ENCODE measurements at places on chromosomes 2 and 18. TPM values are rescaled to one million over a fixed set of nuclear protein-coding genes. Genes with fewer than 3 reads are reported as not detected.

Gene CD226
- total RNA-seq: 74.8 TPM

Gene SLC35F6
- total RNA-seq: 32.0 TPM

Gene LRRTM4
- not detected for total RNA-seq

Gene CCDC102B
- 3.0 TPM for total RNA-seq

Gene ALPI
- not detected for total RNA-seq

Gene APCDD1
- total RNA-seq: not detected

Gene FAM237A
- total RNA-seq: not detected

Gene DSG1
- total RNA-seq: not detected

Gene EML6
- 0.22 TPM for total RNA-seq

- H3K27ac ChIP-seq: no peak overlapping the region
- no peaks in the 10 kb centered on the region for H3K27me3 ChIP-seq
Measured at GRCh38 chr2:39506215-39506614, 69.1 kb upstream of the MAP4K3 start.

GRCh38 chr2:98468621-98469236 is 24.1 kb downstream of the INPP4A start:
- peak overlapping the region; percentile 40 for H3K27ac ChIP-seq
- DNase-seq: peak; percentile 37
- no peak overlapping the region for H3K4me3 ChIP-seq
- no peaks in the 10 kb centered on the region for H3K27me3 ChIP-seq
- H3K4me1 ChIP-seq: peaks cover 95% of the 10 kb centered on the region

GRCh38 chr2:239152916-239153305 is 247.9 kb downstream of the HDAC4 start:
- H3K27me3 ChIP-seq: no peaks in the 10 kb centered on the region
- H3K36me3 ChIP-seq: peaks cover 67% of the 10 kb centered on the region
- no peak overlapping the region for H3K27ac ChIP-seq
- H3K4me3 ChIP-seq: no peak overlapping the region

DNA sequence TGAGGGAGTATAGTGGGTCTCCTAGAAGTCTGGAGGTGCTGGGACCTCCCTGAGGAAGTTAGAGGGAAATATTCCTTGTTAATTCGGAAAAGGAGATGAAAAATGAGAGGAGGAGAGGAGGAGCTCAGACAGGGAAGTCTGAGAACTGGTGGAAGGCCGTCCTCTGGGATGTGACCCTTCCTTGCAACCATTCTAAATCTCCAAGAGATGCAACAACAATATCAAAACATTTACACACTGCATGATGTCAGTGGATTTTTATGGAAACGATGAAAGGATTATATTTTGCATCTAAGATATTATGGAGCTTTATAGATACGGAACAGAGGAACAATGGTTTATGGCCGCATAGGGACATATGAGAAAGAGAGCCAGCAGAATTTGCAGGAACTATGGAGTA is 49.8 kb upstream of the COBLL1 start:
- no peaks in the 10 kb centered on the region for H3K36me3 ChIP-seq
- no peak overlapping the region for H3K4me3 ChIP-seq
- DNase-seq: no peak
- H3K27ac ChIP-seq: no peak overlapping the region
- no peaks in the 10 kb centered on the region for H3K27me3 ChIP-seq
- no peaks in the 10 kb centered on the region for H3K4me1 ChIP-seq

DNA sequence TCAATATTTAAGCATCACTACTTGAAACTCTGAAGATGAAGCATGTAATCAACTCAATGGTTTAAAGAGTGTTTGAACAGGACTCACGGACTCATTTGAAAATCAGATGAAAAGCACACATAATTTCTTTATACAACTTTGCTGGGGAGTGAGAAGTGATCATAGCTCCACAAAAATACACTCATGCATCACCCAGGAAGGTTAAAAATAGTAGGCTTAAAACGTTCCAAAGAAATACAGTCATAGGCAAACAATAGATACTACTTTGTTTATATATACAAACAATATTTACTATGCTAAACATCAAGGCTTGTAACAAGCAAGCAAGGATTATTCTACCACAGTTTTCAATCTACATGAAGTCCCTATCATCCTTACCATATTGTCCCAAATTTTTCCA is 11.6 kb downstream of the HNRNPLL start:
- no peaks in the 10 kb centered on the region for H3K27me3 ChIP-seq
- H3K36me3 ChIP-seq: peaks cover 40% of the 10 kb centered on the region
- no peak for DNase-seq
- H3K27ac ChIP-seq: no peak overlapping the region

DNA sequence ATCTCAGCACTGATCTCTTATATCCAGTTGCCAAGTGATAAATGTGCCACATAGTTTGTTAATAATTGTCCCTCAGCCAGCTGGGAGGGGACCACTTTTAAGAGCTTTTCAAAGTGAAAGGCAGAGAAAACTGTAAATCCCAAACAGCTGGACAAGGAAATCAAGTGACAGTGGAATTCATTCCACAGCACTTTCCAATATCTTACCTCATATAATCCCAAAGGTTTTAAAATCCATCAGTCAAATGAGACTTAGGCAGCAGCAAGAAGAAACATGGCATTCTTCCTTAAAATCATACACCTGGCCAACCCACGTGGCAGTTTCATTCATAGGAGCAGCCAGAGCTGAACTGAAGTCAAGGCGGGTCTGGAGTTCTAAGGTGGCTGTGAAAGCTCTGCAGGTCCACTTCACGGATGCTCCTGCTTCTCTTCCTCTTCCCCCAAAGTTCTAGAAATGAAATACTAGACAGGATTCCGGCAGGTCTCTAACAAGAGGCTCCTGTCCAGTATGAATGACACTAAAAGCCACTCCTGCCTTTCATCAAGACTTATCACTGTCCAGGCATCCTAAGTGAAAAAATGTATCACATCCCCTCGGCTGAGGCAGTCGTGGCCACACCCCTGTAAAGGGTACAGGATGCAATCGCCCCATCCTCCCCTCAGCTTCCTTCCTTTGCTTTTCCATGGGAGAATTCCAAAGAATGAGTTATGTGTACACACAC is 190.4 kb upstream of the STK17B start:
- DNase-seq: no peak
- H3K4me1 ChIP-seq: no peaks in the 10 kb centered on the region
- H3K27ac ChIP-seq: no peak overlapping the region
- no peak overlapping the region for H3K4me3 ChIP-seq
- H3K36me3 ChIP-seq: no peaks in the 10 kb centered on the region

- H3K27ac ChIP-seq: no peak overlapping the region
- no peak overlapping the region for H3K4me3 ChIP-seq
- H3K4me1 ChIP-seq: no peaks in the 10 kb centered on the region
- peaks cover 2% of the 10 kb centered on the region for H3K27me3 ChIP-seq
- no peak for DNase-seq
Measured at GRCh38 chr2:109635426-109636304, 21.5 kb downstream of the SOWAHC start.

GRCh38 chr18:63131106-63131958 is 188.2 kb downstream of the BCL2 start:
- peaks cover 26% of the 10 kb centered on the region for H3K4me1 ChIP-seq
- H3K27me3 ChIP-seq: no peaks in the 10 kb centered on the region
- no peak overlapping the region for H3K27ac ChIP-seq
- H3K4me3 ChIP-seq: no peak overlapping the region

DNA sequence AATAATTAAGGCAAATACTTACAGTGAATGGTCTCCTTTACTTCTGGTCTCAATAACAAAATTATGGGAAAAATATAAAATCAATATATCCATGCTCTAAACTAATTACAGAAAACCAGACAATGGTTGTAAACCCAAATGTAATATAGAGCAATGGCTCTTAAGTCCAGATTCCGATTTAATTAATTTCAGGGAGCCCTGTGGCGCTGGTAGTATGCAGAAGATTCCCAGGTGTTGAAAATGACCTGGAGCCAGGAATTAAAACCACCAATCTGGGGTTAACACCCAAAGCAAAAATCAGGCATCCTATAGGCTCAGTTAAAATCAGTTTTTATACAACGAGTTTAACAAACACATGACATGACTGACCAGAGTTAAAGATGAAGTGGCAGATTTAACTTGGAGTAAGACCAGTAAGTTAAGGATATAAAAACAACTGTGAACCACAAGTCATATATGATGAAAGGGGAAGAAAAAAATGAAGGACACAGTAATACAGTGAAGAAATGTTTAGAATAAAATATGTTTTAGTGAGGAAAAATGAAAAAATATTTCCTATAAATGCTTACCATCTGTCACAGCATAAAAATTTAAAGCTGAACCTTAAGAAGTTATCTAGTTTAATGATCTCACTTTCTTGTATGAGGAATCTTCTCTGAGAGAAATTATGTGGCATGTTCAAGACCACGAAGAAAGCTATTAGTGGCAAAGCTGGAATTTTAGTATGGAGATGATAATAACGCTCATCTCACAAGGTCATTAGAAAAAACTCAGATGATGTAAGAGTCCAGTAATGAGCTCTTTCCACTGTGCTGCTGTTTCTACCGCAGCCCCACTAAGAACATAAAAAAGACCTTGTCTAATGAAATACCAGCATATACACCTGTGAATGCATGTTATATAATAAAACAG is 45.8 kb upstream of the FLACC1 start:
- H3K36me3 ChIP-seq: peaks cover 28% of the 10 kb centered on the region
- H3K27me3 ChIP-seq: no peaks in the 10 kb centered on the region
- no peak for DNase-seq
- H3K4me3 ChIP-seq: no peak overlapping the region

DNA sequence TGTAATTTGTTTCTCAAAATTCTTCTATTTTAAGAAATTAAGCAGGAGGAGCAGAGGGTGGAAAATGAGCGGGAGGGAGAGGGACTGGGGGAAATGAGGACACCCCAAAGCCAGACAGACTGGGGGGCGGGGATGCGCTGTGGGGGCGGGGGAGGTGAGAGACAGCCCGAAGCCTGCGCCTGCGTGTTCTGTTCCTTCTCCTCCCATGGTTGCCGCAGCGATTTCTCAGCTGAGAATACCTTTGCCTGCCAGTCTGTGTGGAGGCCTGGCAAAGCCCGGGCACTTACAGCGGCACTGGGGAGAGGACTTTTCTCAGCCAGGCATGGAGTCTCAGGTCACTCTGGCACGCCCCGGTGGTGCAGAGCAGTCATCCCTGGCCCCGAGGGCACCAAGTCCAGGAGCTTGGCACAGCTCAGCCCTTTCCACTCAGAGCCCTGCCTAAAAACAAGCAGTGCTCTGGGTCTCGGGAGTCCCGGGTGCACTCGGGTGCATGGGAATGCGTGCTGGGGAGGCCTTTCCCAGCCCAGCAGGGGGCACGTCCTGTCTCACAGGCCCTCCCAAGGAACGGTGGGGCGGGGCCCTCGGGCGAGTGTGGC is 289.3 kb upstream of the HS6ST1 start:
- no peaks in the 10 kb centered on the region for H3K4me1 ChIP-seq
- no peaks in the 10 kb centered on the region for H3K27me3 ChIP-seq
- DNase-seq: no peak

DNA sequence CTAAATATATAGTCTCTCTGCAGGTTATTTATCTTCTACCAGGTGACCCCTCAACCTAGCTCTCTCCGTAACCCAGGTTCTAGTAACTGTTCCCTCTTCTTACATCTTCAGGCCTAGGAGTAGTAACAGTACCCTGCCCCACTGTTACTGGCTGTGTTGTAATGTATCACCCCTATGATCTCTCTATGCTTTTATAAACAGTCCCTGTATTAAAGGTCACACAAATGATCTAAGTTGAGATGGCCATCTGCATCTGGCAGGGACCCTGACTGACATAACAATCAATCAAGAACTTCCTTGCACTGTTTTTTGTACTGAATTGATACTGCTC is 219.7 kb upstream of the STK17B start:
- H3K36me3 ChIP-seq: no peaks in the 10 kb centered on the region
- H3K4me1 ChIP-seq: no peaks in the 10 kb centered on the region
- no peak overlapping the region for H3K4me3 ChIP-seq
- H3K27ac ChIP-seq: no peak overlapping the region
- no peak for DNase-seq

GRCh38 chr18:13019301-13019700 is 28.1 kb downstream of the CEP192 start:
- H3K36me3 ChIP-seq: peaks cover 75% of the 10 kb centered on the region
- no peak overlapping the region for H3K27ac ChIP-seq
- no peak overlapping the region for H3K4me3 ChIP-seq
- no peaks in the 10 kb centered on the region for H3K4me1 ChIP-seq

GRCh38 chr2:175709248-175709647 is 292.8 kb downstream of the LNPK start:
- no peak overlapping the region for H3K4me3 ChIP-seq
- no peaks in the 10 kb centered on the region for H3K4me1 ChIP-seq
- H3K27ac ChIP-seq: no peak overlapping the region
- H3K36me3 ChIP-seq: no peaks in the 10 kb centered on the region

- no peak overlapping the region for H3K4me3 ChIP-seq
- H3K27ac ChIP-seq: no peak overlapping the region
- DNase-seq: no peak
- no peaks in the 10 kb centered on the region for H3K4me1 ChIP-seq
- no peaks in the 10 kb centered on the region for H3K36me3 ChIP-seq
Measured at GRCh38 chr18:72652990-72653593, 109.0 kb upstream of the CBLN2 start.

DNA sequence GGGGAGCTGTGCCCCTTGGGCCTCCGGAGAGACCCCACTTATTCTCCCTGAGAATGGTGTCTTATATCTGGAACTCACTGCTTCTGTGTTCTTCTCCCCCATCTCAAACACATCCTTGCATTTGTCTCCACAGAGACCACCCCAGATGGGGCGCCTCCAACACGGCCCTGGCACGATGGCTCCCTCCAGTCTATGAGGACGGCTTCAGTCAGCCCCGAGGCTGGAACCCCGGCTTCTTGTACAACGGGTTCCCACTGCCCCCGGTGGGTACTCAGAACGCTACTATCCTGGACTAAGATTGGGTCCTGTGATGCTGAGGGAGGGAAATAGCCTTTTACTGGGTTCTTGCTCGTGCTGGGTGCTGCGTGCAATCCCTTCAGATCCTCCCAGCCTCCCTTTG is 40.3 kb downstream of the TPO start:
- H3K27ac ChIP-seq: no peak overlapping the region
- no peaks in the 10 kb centered on the region for H3K4me1 ChIP-seq
- no peaks in the 10 kb centered on the region for H3K27me3 ChIP-seq
- no peaks in the 10 kb centered on the region for H3K36me3 ChIP-seq
- H3K4me3 ChIP-seq: no peak overlapping the region
- DNase-seq: no peak

DNA sequence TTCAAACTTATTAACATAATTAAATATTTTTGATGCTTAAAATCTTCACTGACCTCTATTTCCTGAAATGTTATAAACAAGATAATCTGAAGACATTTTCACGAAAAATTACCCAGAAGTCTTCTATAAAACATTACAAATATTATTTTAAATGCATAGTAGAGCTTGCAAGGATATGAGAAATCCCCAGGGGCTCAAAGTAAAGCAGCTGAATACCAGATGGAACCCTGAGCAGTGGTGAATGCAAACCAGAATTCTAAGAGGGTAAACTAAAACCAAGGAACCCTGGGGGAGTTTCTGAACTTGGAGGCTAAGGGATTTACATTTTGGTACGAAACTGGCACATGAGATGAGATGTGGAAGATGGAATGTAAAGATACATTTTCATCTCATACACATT is 83.6 kb downstream of the FSHR start:
- DNase-seq: no peak
- H3K4me1 ChIP-seq: no peaks in the 10 kb centered on the region
- no peak overlapping the region for H3K27ac ChIP-seq
- H3K27me3 ChIP-seq: no peaks in the 10 kb centered on the region
- H3K4me3 ChIP-seq: no peak overlapping the region
- no peaks in the 10 kb centered on the region for H3K36me3 ChIP-seq
